NB4 (cell line): ENCODE measurements at places on chromosomes 11 and 22.

DNA sequence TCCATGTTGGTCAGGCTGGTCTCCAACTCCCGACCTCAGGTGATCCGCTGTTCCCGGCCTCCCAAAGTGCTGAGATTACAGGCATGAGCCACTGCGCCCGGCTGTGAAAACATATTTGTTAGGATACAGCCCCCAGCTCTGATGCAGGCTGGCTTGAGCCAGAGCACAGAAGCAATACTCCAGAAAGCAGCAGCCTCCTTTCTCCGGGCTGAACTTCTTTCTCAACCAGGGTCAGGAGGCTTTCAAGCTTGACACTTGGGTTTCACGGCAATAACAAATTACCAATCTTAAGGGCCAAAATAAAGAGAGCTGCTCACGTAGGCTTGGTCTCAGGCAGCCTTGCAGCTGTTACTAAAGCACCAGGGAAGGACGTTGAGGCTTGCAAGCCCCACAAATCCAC, 10.8 kb upstream of the CECR2 start:
- no peak for DNase-seq

- no peak for DNase-seq
These were observed 84.4 kb downstream of the MYO7A start for GRCh38 chr11:77212314-77213007.

GRCh38 chr11:64316672-64317324, 561 bp downstream of the TRMT112 start:
- peak; percentile 64 for DNase-seq

DNA sequence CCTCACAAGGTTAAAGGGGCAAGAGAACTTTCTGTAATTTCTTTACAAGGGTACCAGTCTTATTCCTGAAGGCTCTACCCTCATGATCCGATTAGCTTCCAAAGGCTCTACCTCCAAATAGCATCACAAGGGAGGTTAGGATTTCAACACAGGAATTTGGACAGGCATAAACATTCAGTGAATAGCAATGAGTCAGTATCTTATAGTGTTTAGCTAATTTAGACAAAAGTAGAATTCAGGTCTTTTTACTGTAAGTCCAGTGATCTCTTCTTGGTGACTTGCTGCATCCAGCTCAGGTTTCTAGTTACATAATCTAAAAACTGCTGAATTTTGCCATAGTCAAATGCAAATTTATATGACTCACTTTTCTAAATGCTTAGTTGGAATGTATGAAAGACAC, 1995.6 kb upstream of the RAG2 start:
- DNase-seq, result no peak

DNA sequence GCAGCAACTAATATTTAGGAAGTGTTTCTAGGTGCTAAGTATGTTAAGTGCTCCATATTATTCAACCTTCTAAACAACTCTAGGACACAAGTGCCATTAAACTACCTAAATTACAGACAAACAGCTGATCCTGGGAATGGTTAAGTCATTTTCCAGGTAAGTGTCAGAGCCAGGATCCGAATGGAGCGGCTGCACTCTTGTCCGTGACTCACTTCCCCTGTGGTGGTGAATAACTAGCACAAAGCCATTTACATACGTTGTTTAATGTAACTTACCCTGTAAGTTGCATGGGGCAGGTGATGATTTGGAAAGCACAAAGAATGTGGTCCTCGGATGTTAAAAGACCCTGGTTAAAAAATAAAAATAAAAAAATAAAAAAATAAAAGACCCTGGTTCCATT, 8.8 kb upstream of the PRG2 start:
- DNase-seq, result no peak

GRCh38 chr11:117676501-117676900, 120.5 kb downstream of the DSCAML1 start:
- no peak for DNase-seq

- DNase-seq, result peak; percentile 70
These were observed 27.8 kb upstream of the ROBO3 start for GRCh38 chr11:124837491-124837856.

GRCh38 chr22:48080316-48081165, 1318.1 kb downstream of the TBC1D22A start:
- no peak for DNase-seq

DNA sequence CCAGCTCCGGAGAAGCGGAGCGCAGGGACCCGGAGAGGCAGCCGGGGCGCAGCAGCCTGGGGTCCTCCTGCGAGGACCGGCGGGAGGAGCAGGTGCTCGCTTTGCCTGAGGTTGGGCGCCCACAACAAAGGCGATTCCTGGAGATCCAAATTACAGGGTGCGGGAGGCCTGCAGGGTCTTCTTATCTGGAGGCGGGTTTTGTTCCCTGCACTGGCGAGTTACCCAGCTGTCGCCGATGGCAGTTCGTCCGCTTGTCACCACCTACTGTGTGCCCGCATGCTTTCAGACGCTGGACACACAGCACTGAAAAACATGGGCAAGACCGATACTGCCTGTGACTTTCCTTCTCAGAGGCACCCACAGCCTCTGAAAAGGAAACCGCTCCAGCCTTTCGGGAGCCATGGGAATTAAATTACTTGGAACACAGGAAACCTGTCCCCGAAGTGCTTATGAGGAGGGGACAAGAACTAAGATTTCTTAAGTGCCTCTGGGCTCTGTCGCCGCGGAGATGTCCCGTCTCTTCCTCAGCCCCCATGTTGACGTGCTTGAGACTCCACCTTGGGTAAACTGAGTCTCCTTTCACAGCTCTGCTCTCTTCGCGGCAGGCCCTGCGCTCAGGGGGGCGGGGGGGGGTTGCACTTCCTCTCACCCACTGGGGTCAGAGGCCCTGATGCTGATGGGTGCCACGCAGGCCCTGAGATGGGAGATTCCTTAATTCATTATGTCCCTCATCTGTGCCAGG, 1.3 kb upstream of the ZFTA start:
- no peak for DNase-seq

GRCh38 chr11:74341921-74342320, 30.5 kb upstream of the P4HA3 start:
- no peak for DNase-seq
